ENCODE measurements at places on chromosomes 1 and 21.

GRCh38 chr1:176469450-176470010 lies 6.6 kb downstream of the PAPPA2 start:
- DNase-seq, result no peak

- DNase-seq, result no peak
Observed at GRCh38 chr1:218348628-218349071, 3.5 kb downstream of the TGFB2 start.

DNA sequence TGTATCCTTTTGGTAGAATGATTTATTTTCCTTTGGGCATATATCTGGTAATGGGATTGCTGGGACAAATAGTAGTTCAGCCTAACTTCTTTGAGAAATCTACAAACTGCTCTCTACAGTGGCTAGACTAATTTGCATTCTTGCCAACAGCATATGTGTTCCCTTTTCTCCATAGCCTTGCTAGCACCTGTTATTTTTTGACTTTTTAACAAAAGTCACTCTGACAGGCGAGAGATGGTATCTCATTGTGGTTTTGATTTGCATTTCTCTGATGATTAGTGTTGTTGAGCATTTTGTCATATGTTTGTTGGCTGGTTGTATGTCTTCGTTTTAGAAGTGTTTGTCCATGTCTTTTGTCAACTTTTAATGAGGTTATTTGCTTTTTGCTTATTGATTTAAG lies 99.8 kb downstream of the UCK2 start:
- no peak for DNase-seq

GRCh38 chr1:17347769-17348592 lies 24.0 kb upstream of the PADI6 start:
- no peak for DNase-seq

- no peak for DNase-seq
Observed at GRCh38 chr1:111269825-111270406, 20.7 kb upstream of the CHIA start.

- no peak for DNase-seq
Observed at GRCh38 chr1:200634261-200635122, 13.9 kb upstream of the KIF14 start.

- no peak for DNase-seq
Observed at GRCh38 chr1:165883056-165883455, 55.6 kb downstream of the UCK2 start.

DNA sequence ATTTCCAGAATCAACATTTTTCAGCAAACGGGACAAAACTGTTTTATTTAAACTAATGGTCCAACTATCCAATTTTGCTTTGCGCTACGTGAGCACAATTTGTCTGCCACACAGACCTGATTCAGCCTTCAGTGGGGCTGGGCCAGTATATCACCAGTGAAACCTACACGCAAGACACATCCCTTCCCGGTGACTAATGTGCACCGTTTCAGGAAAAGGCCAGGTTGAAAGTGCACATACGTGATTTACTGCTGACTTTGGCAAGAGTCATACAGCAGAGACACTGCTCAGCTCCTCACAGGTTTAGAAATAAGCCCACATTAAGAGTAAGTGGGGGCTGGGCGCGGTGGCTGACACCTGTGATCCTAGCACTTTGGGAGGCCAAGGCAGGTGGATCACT lies 5.1 kb upstream of the TMEM51 start:
- no peak for DNase-seq

GRCh38 chr1:175206687-175207086 lies 14.1 kb upstream of the KIAA0040 start:
- no peak for DNase-seq

- no peak for DNase-seq
Observed at GRCh38 chr1:47894410-47895278, 102.5 kb downstream of the TRABD2B start.

- DNase-seq, result no peak
Observed at GRCh38 chr1:32684167-32684811, 18.3 kb downstream of the SYNC start.

DNA sequence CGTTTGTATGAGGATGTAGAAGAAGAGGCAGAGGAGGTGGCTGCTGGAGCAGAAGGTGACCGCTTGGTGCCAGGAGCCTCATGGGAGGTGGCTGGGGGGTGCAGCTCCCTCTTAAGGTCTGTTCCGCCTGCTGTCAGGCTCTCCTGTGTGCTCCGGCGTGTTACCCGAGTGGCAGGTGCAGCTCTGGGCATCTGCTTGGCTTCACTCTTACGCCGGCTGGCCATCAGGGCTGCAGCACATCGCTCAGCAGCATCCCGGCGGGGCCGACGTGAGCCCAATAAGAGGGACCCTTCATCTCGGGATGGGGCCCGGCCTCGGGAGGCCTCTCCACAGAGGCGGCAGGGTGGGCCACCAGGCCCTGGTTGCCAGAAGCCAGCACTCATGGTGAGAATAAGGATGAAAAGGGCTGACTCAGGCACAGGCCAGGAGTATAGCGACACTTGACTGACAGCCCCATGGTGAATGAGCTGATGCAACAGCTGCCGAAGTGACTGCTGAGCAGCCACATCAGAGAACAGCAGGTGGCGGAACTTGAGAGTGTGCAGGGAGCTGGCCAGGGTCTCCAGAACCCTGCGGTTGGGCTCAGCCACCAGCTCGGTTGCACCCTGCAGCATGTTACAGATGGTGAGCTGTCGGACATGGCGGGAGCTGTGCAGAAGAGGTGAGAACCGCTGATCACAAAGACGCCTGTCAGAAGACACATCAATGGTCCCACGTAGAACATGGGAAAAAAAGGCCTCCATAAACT lies 17.5 kb downstream of the LRRC41 start:
- DNase-seq, result no peak

DNA sequence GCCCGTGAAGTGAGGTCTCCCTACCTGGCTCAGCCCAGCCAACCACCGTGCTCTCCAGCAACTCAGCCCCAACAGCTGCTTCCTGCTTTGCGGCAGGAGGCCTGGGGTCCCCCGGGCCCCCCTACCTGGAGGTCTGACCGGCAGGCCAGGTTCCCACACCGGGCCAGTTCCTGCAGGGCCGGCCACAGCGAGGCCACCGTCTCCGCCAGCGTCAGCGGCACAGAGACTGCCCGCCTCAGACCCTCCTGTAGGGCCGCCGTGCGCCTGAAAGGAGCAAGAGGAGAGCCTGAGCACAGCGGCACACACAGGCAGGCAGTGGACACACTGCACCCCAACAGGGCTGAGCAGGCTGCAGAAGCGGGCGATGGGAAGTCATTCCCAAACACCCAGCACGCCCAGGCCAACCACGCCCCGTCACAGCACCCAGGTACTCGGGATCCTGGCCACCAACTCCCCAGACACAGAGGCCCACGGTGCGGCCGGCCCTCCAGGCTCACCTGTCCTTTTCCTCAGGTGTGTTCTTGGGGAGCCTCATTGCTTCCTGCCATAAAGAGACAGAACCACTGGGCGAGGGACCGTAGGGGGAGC lies 16.9 kb downstream of the FTCD start:
- DNase-seq, result no peak

- no peak for DNase-seq
Observed at GRCh38 chr1:75720820-75721219, 3.7 kb upstream of the ACADM start.

- no peak for DNase-seq
Observed at GRCh38 chr1:1664941-1665814, 6.4 kb upstream of the CDK11B start.

DNA sequence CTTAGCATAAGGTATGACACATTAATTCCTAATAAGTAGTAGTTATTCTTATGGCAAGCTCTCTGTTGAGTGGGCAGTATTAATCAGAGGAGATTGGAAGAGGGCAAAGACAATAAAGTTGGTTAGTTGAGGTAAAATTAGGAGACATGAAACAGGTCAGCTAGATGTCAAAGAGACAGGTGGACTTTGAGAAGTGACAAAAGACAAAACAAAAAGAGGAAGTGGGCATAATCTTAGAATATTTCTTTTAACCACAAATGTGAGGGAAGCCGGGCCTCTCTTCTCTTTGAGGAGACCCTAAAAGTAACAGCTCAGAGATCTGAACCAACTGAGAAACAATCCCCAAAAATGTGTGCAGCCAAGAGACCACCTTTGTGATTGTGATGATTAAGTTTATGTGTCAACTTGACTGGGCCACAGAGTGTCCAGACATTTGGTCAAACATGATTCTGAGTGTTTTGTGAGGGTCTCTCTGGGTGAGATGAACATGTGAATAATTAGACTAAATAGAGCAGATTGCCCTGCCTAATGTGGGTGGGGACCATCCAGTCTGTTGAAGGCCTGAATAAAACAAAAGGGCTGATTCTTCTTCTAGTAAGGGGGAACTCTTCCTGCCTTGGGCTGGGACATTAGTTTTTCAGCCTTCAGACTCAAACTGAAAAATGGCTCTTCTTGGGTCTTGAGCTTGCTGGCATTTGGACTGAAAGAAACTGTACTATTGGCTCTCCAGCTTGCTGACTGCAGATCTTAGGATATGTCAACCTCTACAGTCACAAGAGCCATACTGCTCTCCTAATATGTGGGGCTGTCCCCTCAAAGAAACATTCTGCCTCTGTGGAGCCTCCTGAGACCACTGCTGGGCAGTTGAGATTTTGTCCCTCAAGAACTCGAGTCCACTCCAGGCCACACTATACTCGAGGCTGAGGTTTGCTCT lies 40.0 kb downstream of the FCRL5 start:
- DNase-seq, result no peak

- DNase-seq, result no peak
Observed at GRCh38 chr21:37407719-37408420, 41.3 kb downstream of the DYRK1A start.

- DNase-seq, result no peak
Observed at GRCh38 chr1:94335447-94335846, 82.7 kb upstream of the ABCD3 start.

GRCh38 chr1:160354388-160354985 lies 11.3 kb downstream of the NCSTN start:
- DNase-seq, result no peak

GRCh38 chr1:64679177-64679576 lies 65.7 kb upstream of the RAVER2 start:
- no peak for DNase-seq

- DNase-seq, result no peak
Observed at GRCh38 chr1:163085041-163085903, 16.1 kb downstream of the RGS4 start.

GRCh38 chr1:224795591-224795990 lies 133.9 kb upstream of the DNAH14 start:
- DNase-seq, result no peak

GRCh38 chr1:222283147-222283768 lies 264.6 kb downstream of the HHIPL2 start:
- no peak for DNase-seq

GRCh38 chr1:189769448-189769847 lies 708.2 kb downstream of the BRINP3 start:
- DNase-seq, result no peak

GRCh38 chr21:46181953-46182547 lies 2.2 kb downstream of the SPATC1L start:
- no peak for DNase-seq

DNA sequence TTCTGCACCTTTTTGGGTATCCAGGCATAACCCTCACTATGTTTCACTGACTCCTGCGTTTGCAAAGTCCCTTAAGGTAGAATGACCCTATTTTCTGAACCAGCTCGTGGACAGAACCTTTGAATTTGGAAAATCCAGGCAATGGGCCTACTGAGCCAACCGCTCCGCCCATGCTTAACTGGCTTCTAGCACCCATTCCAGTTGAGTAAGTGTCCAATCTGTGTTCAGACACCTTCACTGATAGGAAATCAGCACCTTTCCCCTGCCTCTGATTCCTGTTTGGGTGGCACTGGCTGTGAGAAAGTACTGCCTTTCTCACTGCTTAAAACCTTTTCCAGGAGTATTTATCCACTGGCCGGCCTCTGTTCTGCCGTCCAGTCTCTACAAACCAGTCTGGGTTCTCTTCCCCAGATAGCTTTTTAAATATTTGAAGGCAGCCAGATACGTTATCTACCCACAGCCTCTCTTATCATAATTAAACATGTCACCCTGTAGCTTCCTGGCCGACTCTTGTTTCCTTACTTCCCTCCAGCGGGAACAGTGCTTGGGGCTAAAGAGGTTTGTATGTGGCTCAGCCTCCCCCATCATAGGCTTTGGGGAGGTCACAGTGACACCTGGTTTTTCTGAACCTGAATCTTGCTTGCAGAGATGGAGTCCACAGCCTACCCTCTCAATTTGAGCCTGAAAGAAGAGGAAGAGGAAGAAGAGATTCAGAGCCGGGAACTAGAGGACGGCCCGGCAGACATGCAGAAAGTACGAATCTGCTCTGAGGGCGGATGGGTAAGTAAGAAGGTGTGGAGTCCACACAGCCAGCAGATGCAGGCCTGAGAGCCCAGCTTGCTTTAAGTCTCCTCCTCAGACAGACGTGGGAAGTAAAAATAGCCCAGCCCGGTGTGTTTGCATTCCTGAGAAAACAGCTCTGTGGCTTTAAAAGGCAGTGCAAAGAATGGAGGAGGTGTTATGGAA lies 1.3 kb downstream of the POGK start:
- no peak for DNase-seq

GRCh38 chr1:15328351-15329103 lies 81.2 kb upstream of the EFHD2 start:
- DNase-seq, result no peak

- no peak for DNase-seq
Observed at GRCh38 chr1:198024782-198025181, 107.6 kb downstream of the LHX9 start.
